HTR-8/SVneo (cell line): ENCODE measurements at places on chromosomes 12 and 14.
A peak's percentile ranks its signal among the peaks of the same experiment; 100 is the strongest.

GRCh38 chr12:122086641-122087285 lies 8.2 kb downstream of the MLXIP start:
- DNase-seq = no peak

GRCh38 chr12:2691006-2691344 lies 103.8 kb upstream of the FKBP4 start:
- DNase-seq = no peak

DNA sequence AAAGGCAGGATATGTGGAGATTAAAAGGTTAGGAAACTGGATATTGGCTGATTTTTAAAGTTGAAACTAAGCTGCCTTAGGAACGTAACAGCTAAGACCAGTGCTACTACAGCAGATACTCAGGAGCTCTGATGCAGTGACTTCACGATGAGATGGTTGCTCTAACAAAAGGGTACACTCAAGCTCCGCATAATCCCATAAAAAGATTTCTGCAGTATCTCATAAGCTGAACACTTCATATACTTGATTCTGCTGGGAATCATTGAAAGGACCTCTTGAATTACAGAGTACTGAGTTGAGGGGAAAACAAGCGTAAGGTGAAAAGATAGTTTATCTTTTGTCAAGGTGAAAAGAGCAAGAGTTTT lies 3.7 kb downstream of the RNF10 start:
- no peak for DNase-seq

GRCh38 chr12:117900561-117900960 lies 68.2 kb downstream of the KSR2 start:
- peak; percentile 53 for DNase-seq

DNA sequence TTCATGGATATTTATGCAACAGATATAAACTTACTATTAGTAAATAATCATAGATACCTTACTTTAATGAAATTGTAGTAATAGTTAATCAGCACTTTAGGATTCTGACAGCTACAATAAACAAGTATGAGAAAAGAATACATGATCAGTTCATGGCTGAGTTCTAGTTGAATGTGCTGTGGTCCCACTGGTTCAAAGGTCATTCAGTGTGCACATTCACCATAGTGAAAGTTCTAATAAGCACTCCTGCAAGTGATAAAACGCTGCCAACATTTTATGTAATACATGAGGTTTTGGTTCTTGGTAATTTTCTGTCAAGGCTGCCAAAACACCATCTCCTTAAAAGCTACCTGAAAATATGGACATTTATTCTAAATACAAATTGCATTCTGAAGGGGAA lies 92.6 kb downstream of the NUMB start:
- no peak for DNase-seq

- no peak for DNase-seq
These were observed 42.8 kb upstream of the AMIGO2 start for GRCh38 chr12:47122602-47123001.

GRCh38 chr12:89353188-89353822 lies 1.0 kb upstream of the DUSP6 start:
- no peak for DNase-seq
